Activated CD4-positive, alpha-beta memory T cell treated with anti-CD3 and anti-CD28 coated beads for 36 hours (primary cell): ENCODE measurements at places on chromosomes 16 and 17.

GRCh38 chr17:74833501-74834377, 25.9 kb downstream of the GRIN2C start:
- DNase-seq = no peak

GRCh38 chr16:23258919-23259237, 43.2 kb upstream of the SCNN1B start:
- no peak for DNase-seq

DNA sequence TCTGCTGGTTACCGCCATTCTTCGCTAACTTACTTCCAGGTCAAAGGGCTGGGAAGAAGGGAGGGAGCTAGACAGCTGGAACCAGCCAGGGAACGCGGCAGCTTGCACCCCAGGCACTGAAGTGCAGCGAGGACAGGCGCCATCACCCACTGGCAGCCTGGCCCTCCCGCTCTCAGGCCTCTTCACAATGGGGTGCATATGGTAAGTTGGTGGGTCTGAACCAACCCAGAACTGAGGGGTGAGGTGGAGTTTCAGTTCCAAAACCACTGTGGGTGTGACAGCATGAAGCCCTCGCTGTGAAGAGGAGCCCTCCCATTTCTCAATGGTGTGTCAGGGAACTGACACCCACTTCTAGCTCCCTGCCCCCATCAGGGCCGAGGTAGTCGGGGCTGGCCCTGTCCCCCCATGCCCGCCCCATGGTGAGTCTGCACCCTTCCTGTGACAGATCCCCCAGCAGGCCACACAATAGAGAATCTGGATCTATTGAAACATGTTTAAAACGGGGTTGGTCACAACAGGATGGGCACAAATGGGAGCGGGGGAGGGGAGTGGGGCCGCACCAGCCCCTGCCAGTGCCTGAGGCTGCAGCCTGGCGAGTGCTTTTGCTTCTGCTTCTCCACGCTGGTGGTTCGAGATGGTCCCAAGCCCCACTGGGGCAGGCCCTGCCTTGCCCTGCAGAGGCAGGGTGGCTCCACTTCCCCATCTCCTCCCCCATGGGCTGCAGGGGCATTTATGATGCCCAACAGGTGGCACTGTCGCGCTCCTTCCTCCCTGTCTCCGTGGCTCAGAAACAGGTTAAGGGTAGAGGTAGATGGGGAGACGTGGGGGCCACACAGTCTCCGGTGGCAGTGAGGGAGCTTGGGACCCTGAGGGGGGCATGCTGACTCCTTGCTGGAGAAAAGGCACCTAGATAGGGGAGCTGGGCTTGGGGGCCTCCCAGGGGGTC, 2.3 kb downstream of the LIMD2 start:
- peak; percentile 90 for DNase-seq

- DNase-seq = peak; percentile 24
Observed at GRCh38 chr17:4109449-4109848, 33.4 kb downstream of the ZZEF1 start.

- DNase-seq = no peak
Observed at GRCh38 chr16:84091460-84091859, 25.3 kb downstream of the MBTPS1 start.

- no peak for DNase-seq
Observed at GRCh38 chr17:34169496-34169895, 85.6 kb upstream of the CCL2 start.

DNA sequence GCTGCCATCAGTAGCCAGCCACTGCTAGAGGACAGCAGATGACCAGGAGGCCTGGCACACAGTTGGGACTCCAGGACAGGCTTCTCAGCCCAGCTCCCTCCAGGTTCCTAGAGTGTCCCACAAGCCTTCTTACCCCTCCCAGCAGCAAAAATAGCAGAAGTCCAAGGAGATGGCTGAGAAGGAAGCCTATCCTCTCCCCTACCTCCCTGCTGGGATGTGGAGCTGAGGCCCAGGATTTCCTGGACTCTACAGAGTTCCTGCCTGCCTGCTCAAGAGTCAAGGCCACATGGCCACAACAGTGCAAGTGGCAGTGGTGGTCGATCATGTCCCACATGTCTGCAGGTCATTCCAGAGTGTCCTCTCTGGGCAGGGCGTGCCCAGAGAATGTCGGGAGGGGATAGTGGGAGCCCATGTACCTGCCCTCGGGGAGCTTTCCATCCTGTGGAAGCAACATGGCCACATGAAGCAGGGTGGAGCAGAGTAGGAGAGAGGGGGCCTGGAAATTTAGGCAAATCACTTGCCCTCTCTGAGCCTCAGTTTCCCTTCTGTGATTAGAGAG, 7.7 kb upstream of the HROB start:
- no peak for DNase-seq

- no peak for DNase-seq
Observed at GRCh38 chr16:87149051-87149450, 168.1 kb downstream of the C16orf95 start.
